ENCODE measurements at places on chromosomes 7 and 10.
A peak's percentile ranks its signal among the peaks of the same experiment; 100 is the strongest.

DNA sequence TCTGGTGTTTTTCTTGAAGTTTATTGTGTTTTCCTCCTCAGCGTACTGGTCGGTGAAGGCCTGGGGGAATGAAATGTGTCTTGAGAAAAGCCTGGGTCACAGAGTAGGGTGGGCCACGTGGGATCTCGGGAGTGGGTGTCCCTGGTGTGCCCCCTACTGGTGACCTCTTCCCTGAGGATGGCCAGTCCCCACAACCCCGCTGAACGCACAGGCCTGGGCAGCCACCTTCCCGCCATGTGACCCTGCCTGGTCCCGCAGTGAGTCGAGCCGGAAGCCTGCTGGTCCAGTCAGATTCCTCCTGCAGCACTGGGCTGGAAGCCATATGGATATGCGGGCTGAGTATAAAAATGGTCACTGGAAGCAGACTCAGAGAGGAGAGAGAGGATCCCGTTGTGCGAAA, 52.9 kb upstream of the GNA12 start:
- DNase-seq, result no peak

- DNase-seq, result peak; percentile 53
These were observed 2.6 kb downstream of the PGAM1 start for GRCh38 chr10:97428572-97428981.

DNA sequence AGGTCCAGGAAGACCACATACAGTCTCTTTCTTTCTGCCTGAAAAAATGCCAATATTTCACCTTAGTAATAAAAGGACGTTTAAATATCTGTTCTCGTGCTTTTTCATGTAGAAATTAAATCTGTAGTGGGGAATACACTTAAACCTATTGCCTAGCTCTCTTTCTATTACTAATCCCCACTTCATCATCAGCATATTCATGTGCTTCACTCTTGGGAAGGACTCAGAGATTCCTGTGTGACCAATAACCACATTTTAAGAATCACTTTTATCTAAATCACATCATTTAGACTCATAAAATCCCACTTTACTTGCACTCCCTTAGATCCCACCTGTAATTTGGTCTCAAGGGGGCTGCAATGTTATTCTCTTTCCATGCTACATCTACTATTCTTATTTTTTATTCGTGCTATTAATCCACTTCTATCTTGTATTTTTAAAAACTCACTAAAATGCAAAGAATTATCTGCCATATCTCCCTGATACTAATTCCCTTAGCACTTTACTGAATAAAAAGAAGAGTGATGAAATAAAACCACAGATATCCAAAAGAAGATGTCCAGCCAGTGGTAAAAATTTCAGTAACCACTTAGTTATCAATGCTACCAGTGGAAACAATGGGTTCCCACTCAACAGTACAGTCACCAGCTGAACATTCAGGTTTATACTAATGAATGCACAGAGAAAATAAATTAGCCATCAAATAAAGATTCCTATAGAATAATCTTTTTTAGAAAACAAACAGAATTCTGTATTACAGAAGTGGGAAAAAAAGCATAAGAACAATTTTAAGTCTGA, 102.1 kb downstream of the PPP1R17 start:
- DNase-seq, result no peak

GRCh38 chr7:156764016-156764669, 123.6 kb downstream of the RNF32 start:
- DNase-seq, result no peak

DNA sequence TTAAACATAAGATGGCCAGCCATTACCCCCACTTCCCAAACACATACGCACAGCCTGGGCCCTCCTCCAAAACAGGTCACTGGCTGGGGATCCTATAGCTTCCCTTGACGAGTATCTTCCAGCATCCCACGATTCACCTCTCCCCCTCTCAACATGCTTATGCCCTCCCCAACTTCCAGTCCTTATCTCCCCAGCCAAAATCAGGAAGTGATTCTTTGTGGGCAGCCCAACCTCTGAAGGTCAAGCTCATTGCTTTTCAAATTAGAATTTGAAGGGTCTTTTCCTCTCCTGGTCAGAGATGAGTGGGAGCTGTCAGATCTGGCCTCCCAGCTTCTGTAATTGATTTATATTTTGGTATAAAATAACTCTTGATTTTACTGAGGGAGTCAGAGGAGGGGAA, 133.6 kb downstream of the ATXN7L1 start:
- DNase-seq, result no peak

- no peak for DNase-seq
These were observed 30.7 kb downstream of the FGF8 start for GRCh38 chr10:101745074-101745696.

DNA sequence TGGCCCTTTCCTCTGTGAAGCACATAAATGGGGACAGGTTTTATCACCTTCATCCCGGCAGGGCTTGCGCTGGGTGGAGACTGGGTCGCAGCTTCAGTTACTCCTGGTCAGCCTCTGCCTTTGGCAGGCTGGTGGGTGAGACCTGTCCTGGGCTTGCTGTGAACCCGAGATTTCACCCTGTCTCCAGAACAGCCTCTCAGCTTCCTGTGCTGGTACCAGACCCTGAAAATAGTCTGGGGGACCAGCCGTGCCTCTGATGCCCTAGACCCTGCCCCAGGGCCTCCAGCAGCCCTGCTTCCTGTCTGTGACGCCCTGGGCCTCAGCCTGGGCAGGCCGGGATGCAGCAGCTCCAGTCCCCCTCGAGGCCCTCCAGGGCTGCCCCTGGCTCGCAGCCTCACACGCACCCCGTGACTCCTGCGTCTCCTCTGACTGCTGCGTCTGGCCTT, 13.2 kb upstream of the PWWP2B start:
- no peak for DNase-seq

DNA sequence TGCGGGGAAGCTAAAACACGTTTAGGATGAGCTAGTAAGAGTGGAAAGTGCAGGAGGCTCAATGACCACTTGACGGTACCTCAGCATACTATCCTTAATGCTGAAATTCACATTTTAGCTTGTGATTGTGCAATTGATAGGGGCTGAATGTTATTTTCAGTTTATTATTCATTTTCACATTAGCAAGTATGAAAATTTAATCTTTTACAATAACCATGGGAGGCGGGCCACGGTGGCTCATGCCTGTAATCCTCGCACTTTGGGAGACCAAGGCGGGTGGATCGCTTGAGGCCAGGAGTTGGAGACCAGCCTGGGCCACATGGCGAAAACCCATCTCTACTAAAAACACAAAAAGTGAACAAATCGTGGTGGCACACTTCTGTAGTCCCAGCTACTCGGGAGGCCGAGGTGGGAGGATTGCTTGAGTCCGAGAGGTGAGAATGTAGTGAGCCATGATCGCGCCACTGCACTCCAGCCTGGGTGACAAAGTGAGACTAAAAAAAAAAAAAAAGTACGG, 22.0 kb upstream of the ANLN start:
- DNase-seq, result no peak

- DNase-seq, result no peak
These were observed 177.0 kb downstream of the GNAT3 start for GRCh38 chr7:80334908-80335307.

GRCh38 chr10:73095481-73096021, 1.1 kb downstream of the P4HA1 start:
- DNase-seq, result peak; percentile 31

DNA sequence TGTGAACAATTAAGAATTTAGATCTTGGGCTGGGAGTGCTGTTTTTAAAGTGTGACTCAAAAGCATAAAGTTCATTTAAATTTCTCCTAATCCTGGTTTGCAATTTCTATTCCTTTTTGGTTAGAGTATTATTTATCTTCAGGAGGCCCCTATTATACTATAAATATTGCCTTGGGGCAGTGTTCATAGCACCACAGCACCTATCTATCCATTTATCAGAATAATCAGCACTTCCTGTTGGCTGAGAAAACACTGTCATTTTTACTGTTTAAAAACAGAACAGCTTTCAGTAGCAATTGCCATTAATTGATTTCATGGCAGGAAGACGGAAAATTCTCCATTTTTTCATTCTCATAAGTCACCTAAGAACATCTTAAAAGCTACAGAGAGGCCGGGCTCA, 111.4 kb downstream of the KIAA1217 start:
- DNase-seq, result no peak

DNA sequence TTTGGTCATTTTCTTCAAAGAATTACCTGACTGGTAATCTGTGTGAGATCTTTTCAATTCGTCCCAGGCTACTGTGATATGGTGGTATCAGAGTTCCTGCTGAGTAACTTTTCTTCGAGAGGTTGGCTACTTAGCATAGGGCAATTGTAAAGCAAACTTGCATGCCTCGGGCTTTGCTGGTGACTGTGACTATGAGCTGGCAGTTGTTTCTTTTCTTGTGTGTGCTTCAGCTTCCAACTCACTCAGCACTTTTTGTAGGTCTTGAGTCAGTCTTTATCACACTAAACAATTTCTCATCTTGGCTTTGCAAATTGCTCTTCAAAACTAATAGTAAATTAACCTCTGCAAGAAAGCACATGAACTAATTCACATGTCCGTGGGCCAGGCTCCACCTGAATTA, 44.3 kb downstream of the PRR15 start:
- no peak for DNase-seq

- DNase-seq, result no peak
These were observed 44.2 kb downstream of the CNNM2 start for GRCh38 chr10:102962267-102962666.

- DNase-seq, result no peak
These were observed 581.7 kb downstream of the SDK1 start for GRCh38 chr7:3882782-3883181.

DNA sequence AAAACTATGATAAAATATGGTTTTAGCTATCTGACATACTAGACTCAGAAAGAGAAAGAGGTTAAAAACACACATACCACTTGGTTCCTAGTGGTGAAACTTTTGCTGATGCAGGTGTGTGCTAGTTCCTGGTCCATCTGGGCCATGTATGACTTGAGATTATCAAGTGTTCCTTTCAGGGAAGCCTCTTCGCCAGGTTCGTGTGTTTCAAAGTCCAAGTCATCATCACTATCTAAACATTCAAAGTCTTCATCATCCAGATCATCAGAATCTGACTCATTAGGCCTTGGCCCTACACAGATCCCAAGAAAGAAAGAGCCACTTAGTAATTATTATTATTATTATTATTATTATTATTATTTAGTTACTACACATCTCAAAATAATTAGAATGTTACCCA, 26.4 kb downstream of the NUDT13 start:
- no peak for DNase-seq

- DNase-seq, result no peak
These were observed 41.5 kb upstream of the GATA3 start for GRCh38 chr10:8013006-8013405.

All from CD4-positive, alpha-beta T cell treated with Interleukin-4 for 4 hours (primary cell).